ENCODE measurements at places on chromosomes 6 and 20. TPM values are rescaled to one million over a fixed set of nuclear protein-coding genes. Genes with fewer than 3 reads are reported as not detected.

GRCh38 chr6:166308033-166308768 lies at the start of gene PRR18:
Gene PRR18 (minus strand): TSS chr6:166308392. CDS start chr6:166308142, 250 bp downstream.
- no peak for DNase-seq

- DNase-seq = no peak
These were observed 126.1 kb downstream of the ARHGAP18 start for GRCh38 chr6:129583866-129584265.

Gene MAP1LC3A
- total RNA-seq = 27.2 TPM

Gene SMPDL3A
- 31.8 TPM for total RNA-seq

DNA sequence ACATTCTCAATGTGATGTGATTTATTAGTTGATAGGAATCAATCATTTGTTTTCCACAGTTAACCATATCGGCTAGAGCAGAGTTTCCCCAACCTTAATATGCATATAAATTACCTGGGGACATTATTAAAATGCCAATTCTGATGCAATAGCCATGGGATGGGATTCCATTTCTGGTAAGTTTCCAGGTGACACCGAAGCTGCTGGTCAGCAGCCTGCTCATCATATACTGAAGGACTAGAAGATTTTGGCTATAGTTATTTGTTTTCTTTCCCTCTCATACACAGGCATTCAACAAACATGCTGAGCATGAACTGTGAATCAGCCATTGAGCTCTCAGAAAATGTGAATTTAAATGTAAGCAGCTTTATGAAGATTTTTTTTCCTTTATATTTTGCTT lies 35.8 kb downstream of the FBXO5 start:
- DNase-seq = no peak

Gene RNF39
- 1.7 TPM for total RNA-seq

Gene CDSN
- total RNA-seq = 2.4 TPM

Gene SLC2A10
- total RNA-seq = 33.5 TPM

Gene C6orf15
- total RNA-seq = not detected

GRCh38 chr6:135522965-135523692 lies 25.6 kb upstream of the AHI1 start:
- DNase-seq = peak; percentile 65

Gene QKI
- 152 TPM for total RNA-seq

Gene CCN5
- total RNA-seq = 7.5 TPM

Gene SSTR4
- 2.6 TPM for total RNA-seq

DNA sequence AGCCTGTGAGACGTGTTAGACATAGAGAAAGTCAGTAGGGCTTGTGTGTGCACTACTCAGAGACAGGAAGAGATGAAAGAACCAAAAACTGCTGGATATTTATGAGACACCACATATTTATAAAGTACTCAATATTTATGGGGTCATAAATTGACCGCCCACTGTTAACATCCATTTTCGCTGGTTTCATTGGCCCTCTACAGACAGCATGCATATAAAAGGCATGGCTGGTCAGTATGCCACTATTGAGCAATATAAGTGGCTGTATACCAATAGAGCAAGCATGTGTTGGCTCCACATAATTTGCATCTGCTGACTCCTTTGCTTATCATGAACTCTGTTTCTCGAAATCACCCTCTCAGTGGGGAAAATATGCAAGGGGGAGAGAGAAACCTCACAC lies 110.3 kb upstream of the BTN3A2 start:
- DNase-seq = no peak

DNA sequence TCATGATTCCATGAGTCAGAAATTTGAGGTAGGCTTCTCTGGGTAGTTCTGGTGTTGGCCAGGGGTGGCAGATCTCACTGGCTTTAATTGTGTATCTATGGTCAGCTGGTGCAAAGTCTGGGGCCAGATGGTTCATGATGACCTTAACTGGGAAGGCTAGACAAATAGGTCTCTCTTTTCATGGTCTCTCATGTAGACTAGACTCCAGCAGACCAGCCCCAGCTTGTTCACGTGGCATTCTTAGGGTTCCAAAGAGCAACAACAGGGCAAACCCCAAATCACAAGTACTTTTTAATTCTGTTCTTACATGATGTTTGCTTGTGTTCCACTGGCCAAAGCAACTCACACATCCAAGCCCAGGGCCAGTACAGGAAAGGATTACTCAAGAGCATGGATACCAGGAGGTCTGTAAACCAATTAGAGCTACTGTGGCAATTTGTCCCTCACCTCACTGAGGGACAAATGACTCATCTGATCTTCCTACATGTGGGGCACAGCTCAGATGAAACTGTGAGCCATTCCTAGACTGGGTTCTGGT lies 79.5 kb upstream of the PBOV1 start:
- no peak for DNase-seq

DNA sequence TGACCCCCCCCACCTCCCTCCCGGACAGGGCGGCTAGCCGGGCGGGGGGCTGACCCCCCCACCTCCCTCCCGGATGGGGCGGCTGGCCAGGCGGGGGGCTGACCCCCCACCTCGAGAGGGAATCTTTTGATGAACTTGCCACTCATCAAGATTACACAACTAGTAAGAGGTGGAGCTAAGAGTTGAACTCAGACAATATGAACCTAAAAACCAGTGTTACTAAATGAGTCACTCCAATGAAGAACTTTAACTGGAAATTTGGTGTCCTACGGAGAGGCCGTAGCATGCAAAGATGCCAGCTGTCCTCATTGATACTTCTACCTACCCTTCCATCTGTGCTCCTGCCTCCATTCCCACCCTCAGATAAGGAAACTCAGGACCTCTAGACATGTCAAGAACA lies 42.8 kb downstream of the PFDN4 start:
- DNase-seq = no peak

Gene GPLD1
- total RNA-seq = not detected

DNA sequence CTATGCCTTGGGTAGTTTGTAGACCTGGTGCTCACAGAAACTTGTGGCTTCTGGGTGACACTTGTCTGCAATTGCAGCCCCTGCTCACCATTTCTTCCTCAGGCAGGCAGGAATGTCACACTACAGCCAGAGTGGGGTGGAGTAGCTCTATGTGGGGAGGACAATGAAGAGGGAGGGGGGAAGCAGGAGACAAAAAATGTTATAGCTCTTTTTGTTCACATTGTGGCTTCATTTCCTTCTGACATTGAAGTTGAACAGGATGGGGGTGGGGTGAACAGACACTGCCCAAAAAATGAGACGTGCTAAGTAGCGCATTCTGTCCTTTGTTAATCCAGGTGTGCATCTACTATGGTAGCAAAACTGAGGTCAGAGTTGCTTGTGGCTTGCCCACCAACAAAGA lies at the start of gene THEMIS:
Gene THEMIS (minus strand): TSS at position 124 of the 400 bp plus-strand sequence. CDS start 126 bp downstream, outside the sequence.
- no peak for DNase-seq

DNA sequence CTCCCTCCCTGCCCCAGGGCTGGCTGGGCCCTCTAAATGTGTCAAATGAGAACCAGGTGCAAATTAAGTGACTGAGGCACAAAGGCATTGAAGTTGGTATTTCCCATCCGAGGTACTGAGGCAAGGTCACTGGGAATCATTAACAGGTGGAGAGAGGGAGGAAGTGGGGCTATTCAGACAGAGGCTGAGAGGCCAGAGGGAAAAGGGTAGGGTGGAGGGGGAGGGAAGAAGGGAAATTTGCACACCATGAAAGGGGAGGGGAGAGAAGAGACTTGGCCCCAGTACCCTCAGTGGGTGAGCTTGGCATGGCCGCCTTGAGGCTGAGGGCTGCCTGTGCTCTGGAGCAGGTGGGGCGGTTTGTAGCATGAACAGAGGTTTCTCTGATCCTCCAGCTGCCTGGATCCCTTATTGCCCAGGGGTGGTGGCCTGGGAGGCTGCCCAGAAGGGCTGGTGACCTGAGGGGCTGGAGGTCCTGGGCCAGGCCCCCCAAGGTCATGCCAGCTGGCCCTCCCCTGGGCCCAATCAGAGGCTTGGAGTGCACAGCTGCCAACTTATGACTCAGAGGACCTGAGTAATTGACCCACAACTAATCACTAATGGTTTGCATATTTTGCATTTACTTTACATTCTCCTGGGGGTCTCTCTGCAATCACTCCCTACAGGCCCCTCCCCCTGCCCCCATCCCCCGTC lies 40.3 kb upstream of the ZFAND3 start:
- DNase-seq = no peak

- no peak for DNase-seq
These were observed 165.1 kb downstream of the ARID1B start for GRCh38 chr6:156942266-156942665.

Gene ZNF391
- 1.7 TPM for total RNA-seq

Gene CYP21A2
- not detected for total RNA-seq

- no peak for DNase-seq
These were observed 57.8 kb upstream of the ZFAND3 start for GRCh38 chr6:37761554-37762271.

DNA sequence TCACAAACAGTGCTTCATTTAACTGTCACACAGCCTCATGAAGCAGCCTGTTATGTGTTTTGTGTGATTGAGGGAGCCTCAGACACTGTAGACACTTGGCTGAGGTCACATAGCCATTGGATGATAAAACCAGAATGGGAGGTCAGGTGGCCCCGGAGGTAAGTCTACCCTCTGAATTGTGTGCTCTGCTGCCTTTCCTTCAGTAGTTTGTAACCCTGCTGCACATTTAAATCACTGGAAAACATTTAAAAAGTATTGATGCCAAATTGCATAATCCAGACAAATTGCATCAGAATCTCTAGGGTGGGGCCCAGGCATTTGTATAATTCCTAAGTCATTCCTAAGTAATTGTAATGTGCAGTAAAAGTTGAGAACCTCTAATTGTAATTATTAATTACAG lies 85.2 kb upstream of the ECI2 start:
- DNase-seq = no peak

- no peak for DNase-seq
These were observed 103.7 kb upstream of the TMEM170B start for GRCh38 chr6:11433860-11434259.

Gene NRSN1
- 6.5 TPM for total RNA-seq

DNA sequence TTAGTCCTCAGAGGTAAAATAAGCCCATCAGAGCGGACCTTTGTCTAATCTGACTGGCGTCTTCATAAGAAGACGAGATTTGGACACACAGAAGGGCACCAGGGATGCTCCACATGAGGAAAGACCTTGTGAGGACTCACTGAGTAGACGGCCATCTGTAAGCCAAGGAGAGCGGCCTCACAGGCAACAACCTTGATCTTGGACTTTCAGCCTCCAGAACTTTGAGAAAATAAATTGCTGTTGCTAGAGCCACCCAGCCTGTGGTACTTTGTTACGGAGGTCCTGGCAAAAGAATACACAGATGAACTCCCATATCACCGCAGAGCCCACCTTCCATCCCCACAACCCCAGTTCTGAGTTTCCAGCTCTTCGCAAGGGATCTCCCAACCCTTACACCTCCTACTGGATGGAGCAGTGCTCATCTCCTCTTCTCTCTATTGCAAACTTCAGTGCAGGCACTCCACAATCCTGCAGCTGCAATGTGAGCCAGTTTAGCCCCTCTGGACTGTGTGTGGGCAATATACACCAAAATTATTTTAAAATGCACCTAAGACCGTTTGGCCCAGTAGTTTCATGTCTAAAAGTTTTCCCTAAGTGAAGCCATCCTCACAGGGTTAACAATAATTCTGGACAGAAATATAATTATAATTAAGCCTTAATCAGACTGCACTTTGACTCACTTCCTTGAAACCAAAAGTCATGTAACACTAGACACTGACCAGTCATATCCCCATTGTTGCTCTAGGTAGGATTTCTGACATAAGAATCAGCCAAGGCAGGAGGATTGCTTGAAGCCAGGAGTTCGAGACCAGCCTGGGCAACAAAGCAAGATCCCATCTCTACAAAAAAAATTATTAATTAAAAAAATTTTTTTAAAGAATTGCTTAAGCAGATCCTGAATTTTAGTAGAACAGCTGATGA lies 8.8 kb upstream of the TRIM31 start:
- no peak for DNase-seq

Gene GRM1
- total RNA-seq = 1.9 TPM

Gene SLC22A3
- 71.5 TPM for total RNA-seq
